SJSA1 (cell line): ENCODE measurements at places on chromosomes 11 and 22.

DNA sequence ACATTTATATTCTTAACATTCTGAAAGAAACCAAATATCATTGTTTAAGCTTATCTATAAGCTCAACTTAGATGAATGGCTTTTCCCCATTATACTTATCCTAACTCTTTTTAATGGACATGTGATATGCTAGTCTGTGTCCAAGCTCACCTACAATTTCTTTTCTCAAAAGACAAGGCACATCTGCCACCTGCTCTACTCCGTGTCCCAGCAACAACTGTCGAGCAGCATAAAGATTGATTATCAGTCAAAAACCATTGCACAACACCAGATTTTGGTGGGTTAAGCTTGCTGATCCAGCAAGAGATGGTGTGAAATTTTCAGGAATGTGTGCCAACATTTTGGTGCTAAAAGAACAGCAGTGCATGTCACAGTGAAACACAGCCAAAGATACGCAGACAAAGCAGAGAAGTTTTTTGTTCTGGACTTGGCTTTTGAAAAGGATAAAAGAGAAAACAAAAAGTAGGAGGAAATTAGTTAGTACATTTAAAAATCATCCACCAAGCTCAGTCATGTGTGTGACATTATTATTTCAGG lies 65.8 kb downstream of the DCDC1 start:
- no peaks in the 10 kb centered on the region for H3K36me3 ChIP-seq
- H3K27ac ChIP-seq: no peak overlapping the region
- no peak for DNase-seq
- no peak overlapping the region for H3K4me3 ChIP-seq

- no peak overlapping the region for H3K4me3 ChIP-seq
- no peak overlapping the region for H3K27ac ChIP-seq
- no peak for DNase-seq
- H3K4me1 ChIP-seq: no peaks in the 10 kb centered on the region
Measured at GRCh38 chr11:64638018-64638665, 47.1 kb downstream of the SLC22A12 start.

DNA sequence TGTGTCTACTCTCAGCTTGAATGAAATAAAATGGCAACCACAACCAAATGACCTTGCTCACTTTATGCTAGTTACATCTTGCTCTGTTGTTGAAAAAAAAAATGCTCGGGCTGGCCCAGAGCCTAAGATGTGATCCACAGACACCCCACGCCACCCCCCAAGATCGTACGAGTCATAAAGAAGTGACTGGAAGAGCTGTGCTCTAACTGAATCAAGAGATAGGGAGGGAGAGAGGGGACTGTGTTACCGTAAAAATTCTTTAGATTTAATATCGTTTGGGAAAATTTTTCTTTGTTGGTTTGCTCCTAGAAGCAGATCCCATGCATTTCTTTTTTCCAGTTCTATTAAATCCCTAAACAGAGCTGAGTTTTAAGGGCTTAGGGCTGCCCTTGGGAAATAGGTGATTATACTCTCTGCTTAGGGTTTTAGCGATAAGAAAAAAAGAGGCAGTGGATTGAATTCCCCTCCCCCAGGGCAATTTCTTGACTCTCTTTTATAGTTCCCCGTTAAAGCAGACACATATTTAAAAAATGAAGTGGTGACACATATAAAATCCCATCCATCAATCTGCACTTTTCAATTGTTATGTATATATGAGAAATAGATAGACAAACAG lies 14.5 kb downstream of the MAML2 start:
- no peak overlapping the region for H3K4me3 ChIP-seq
- peaks cover 78% of the 10 kb centered on the region for H3K4me1 ChIP-seq
- peaks cover 10% of the 10 kb centered on the region for H3K36me3 ChIP-seq
- no peaks in the 10 kb centered on the region for H3K27me3 ChIP-seq
- no peak overlapping the region for H3K27ac ChIP-seq
- no peak for DNase-seq

- no peaks in the 10 kb centered on the region for H3K36me3 ChIP-seq
- H3K4me1 ChIP-seq: peaks cover 33% of the 10 kb centered on the region
- no peak overlapping the region for H3K4me3 ChIP-seq
- DNase-seq: peak; percentile 42
- no peaks in the 10 kb centered on the region for H3K27me3 ChIP-seq
Measured at GRCh38 chr11:113447621-113448315, 27.4 kb downstream of the DRD2 start.

DNA sequence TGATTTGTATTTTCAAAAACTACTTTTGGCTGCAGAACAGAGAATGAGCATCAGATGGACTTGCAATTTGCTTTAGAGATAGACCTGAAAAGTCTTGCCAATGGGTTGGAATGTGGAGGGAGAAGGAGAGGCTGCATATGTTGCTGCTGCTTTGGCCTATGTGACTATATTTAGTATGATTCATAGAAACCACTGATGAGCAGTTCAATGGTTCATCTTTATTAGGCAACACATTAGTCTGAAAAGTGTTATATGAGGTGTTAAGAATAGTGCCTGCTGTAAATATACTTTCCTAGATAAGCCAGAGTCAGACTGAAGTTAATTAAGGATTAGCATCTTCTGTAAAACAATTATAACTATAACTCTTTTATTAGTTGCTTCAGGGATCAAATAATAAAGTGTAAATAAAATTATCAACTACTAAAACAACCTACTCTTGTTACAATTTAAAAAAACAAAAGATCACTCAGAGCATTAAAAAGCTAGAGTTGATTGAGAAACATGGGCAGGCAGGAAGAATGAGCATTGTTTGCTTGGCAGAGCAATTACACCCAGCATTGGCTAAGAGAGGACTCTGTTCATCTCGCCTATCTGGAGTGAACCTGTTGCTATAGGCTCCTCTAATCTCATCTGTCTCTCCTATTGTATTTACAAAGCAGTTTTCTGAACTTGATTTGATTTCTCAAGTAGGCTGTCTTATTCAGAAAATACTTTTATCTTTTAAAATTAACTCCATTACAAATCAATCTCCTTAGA lies 36.3 kb downstream of the HORMAD2 start:
- no peaks in the 10 kb centered on the region for H3K27me3 ChIP-seq
- H3K4me1 ChIP-seq: peaks cover 14% of the 10 kb centered on the region
- no peak overlapping the region for H3K27ac ChIP-seq
- H3K4me3 ChIP-seq: no peak overlapping the region
- H3K36me3 ChIP-seq: no peaks in the 10 kb centered on the region

- H3K4me1 ChIP-seq: peaks cover 13% of the 10 kb centered on the region; the same call in 1 of the 2 replicates
- no peaks in the 10 kb centered on the region for H3K27me3 ChIP-seq
- peaks cover 54% of the 10 kb centered on the region for H3K36me3 ChIP-seq
- H3K27ac ChIP-seq: 0 out of 2 replicates have a peak overlapping the region, but pooled peaks have one; percentile 13
Measured at GRCh38 chr11:8689726-8690255, 7.2 kb downstream of the RPL27A start.

DNA sequence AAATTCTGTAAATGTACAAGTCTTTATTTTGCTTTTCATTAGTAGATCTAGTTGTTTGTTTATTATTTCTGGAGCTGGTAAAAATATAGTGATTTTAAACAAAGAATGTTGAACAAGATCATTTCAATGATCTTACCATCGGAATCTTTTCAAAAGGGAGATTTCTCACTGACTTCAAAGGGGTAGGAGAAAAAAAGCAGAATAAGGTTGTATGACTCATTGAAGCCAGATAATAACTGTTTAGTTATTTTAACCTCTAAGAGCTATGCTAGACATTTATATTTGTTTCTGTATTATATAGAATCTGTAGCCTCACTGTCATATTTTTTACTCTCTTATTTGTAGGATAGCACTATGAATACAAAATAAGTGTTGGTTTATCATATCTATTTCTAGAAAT lies 8.1 kb upstream of the PDE3B start:
- H3K4me1 ChIP-seq: no peaks in the 10 kb centered on the region
- no peak overlapping the region for H3K4me3 ChIP-seq
- H3K36me3 ChIP-seq: no peaks in the 10 kb centered on the region
- H3K27me3 ChIP-seq: peaks cover 52% of the 10 kb centered on the region
- DNase-seq: no peak

GRCh38 chr11:119377112-119377901 lies 4.2 kb downstream of the USP2 start:
- H3K4me3 ChIP-seq: no peak overlapping the region
- no peaks in the 10 kb centered on the region for H3K27me3 ChIP-seq
- no peak overlapping the region for H3K27ac ChIP-seq
- no peaks in the 10 kb centered on the region for H3K36me3 ChIP-seq

GRCh38 chr11:85086504-85087284 lies 540.5 kb downstream of the DLG2 start:
- H3K36me3 ChIP-seq: no peaks in the 10 kb centered on the region
- no peak overlapping the region for H3K4me3 ChIP-seq
- H3K27me3 ChIP-seq: no peaks in the 10 kb centered on the region

GRCh38 chr22:31155422-31155821 lies 4.6 kb upstream of the RNF185 start:
- peak overlapping the region; percentile 60 for H3K27ac ChIP-seq
- H3K27me3 ChIP-seq: no peaks in the 10 kb centered on the region
- peaks cover 12% of the 10 kb centered on the region for H3K4me1 ChIP-seq
- DNase-seq: peak; percentile 38
- H3K4me3 ChIP-seq: no peak overlapping the region

- no peak overlapping the region for H3K27ac ChIP-seq
Measured at GRCh38 chr11:2390725-2391151, 9.8 kb upstream of the TSSC4 start.

- H3K27me3 ChIP-seq: no peaks in the 10 kb centered on the region
- peaks cover 17% of the 10 kb centered on the region for H3K36me3 ChIP-seq
- no peak for DNase-seq
- no peak overlapping the region for H3K4me3 ChIP-seq
Measured at GRCh38 chr11:67999704-68000103, 4.2 kb downstream of the UNC93B1 start.

- no peak overlapping the region for H3K4me3 ChIP-seq
- DNase-seq: peak; percentile 37
- H3K27me3 ChIP-seq: no peaks in the 10 kb centered on the region
- no peak overlapping the region for H3K27ac ChIP-seq
- H3K36me3 ChIP-seq: peaks cover 5% of the 10 kb centered on the region
Measured at GRCh38 chr11:116791002-116791812, 472 bp downstream of the APOA5 start.

GRCh38 chr22:37967147-37967546 lies 13.6 kb downstream of the POLR2F start:
- DNase-seq: no peak
- H3K36me3 ChIP-seq: peaks cover 59% of the 10 kb centered on the region
- H3K27ac ChIP-seq: no peak overlapping the region
- H3K4me1 ChIP-seq: no peaks in the 10 kb centered on the region

DNA sequence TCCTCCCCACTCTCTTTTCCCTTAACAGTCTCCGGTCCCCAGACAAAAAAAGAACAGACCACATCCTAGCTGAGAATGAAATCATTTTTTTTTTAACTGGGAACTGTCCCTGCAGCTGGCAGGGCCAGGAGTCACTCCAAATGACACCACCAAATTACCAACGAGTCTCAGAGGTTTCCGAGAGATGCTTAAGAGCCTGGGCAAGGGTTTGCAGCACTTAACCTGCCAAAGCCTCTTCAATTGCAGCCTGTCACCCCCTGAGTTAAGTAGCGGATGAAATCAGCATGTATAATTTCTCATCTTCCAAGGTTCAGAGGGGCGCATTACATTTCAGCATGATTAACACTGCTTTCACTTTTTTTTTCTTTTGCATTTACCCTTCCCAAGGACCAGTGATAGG lies 71.8 kb downstream of the TENM4 start:
- DNase-seq: no peak
- H3K27ac ChIP-seq: no peak overlapping the region
- H3K27me3 ChIP-seq: no peaks in the 10 kb centered on the region
- H3K36me3 ChIP-seq: no peaks in the 10 kb centered on the region
- no peak overlapping the region for H3K4me3 ChIP-seq
- H3K4me1 ChIP-seq: no peaks in the 10 kb centered on the region

DNA sequence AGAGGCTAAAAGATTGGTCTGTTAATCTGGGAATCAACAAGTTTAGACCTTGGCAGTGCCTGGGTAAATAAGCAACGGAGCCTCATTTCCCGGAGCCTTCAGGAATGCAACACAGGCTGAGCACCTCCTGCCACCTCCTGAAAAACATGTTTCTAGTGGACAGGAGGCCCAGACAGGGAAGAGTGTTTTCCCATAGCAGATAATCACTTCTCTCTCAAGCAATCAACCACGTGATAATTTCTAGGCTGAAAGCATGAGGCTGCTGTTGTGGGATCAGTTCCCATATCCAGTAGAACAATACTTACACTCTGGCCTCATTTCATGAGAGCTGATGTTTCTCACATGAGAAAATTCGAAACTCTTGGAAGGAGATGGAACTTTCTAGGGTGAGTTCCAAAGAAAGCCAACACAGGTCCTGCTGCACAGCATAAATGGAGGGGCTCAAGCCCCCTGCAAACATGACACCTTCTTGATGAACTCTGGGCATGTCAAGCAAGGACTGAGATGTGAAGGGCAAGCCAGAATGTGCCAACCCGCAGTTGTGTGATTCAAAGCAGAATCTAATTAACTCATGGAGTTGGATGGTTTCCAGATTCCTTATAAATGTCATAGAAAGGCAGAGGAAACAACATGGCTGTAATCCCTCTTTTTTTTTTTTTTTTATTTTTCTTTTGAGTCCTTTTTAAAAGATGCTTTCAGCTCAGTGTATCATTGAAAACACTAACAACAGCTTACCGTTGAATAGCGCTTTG lies 228.5 kb upstream of the SESN3 start:
- H3K36me3 ChIP-seq: no peaks in the 10 kb centered on the region
- H3K4me3 ChIP-seq: no peak overlapping the region
- H3K27ac ChIP-seq: no peak overlapping the region
- no peaks in the 10 kb centered on the region for H3K27me3 ChIP-seq

DNA sequence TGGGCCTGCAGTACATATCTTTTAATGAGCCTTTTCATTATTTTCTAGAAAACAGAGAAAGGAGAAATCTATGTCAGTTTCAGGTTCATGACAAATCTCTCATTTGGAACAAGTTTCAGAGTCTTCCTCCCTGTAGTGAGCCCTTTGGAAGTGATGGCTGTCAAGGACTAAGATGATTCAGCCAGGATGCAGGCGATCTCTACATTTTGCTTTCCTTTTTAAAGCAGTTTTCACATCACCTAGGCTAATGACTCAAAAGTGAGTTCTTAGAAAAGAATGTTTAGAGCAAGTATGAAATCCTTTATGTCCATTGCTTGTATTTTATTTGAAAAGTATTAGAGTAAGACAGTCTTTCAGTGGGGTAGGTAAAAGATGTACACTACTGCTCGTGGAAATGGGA lies 130.1 kb downstream of the TRPC6 start:
- DNase-seq: no peak
- H3K27me3 ChIP-seq: no peaks in the 10 kb centered on the region
- no peak overlapping the region for H3K4me3 ChIP-seq

DNA sequence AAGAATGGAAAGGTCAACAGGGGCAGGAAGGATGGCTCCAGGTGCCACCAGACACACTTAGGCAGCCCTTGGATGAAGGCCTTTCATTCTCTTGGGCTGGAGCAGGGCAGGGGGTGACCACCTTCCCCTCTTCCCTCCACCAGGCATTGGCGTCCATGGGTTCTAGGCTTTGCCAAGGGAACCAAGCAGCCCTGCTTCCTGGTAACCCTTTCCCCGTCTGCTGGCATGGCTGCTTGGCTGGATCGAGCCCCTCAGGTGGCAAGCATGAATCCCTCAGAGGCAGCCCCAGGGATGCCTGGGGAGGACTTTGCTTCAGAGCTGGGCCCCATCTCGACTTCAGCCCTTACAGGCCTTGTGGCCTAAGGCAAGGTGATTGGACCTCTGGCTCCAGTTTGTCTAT lies 185.1 kb upstream of the SYT13 start:
- DNase-seq: no peak
- no peaks in the 10 kb centered on the region for H3K36me3 ChIP-seq
- H3K27ac ChIP-seq: no peak overlapping the region
- H3K4me1 ChIP-seq: no peaks in the 10 kb centered on the region
- no peak overlapping the region for H3K4me3 ChIP-seq
